ENCODE measurements at places on chromosomes 6 and 20.
A peak's percentile ranks its signal among the peaks of the same experiment; 100 is the strongest.

DNA sequence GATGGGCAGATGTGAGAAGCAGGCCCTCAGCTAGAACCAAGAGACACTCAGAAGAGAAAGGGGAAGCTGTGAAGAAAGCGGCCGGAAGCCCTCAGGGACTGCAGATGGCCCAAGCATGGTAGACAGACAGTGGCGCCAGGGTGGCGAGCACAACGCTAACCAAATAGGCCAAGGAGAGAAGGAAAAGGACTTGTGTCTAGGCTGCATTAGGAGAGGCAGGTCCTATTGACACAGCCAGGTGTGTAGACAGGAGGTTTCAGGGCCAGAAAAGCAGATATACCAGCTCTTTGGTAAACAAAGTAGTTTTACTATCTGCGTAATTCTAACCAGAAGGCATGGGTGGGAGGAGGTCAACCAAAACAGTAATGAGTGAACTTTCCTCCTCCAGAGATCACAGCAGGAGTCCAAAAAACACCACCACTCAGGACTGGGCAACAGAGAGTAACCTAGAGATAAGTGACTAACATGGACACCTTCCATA lies 15.8 kb upstream of the MAP7 start:
- DNase-seq, result peak; percentile 47

- DNase-seq, result no peak
Observed at GRCh38 chr20:18624948-18625347, 37.1 kb downstream of the DTD1 start.

DNA sequence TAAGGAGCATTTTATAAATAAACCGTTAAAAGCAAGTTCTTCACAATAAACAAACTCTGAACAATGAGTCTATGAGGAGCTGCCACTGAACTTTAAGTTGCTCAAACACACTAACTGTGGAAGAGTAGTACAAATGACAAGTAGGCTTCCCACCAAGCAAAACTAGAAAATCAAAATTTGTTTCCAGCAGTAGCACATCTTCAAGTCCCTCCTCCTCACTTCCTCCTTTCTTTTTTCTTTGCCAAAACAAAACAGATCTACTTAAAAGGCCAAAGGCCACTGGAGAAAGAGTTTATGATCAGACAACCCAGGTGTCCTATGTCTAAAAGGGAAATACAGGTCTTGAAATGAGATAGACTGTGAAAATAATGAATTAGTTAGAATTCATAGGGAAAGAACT lies 17.1 kb upstream of the FAM135A start:
- DNase-seq, result no peak

DNA sequence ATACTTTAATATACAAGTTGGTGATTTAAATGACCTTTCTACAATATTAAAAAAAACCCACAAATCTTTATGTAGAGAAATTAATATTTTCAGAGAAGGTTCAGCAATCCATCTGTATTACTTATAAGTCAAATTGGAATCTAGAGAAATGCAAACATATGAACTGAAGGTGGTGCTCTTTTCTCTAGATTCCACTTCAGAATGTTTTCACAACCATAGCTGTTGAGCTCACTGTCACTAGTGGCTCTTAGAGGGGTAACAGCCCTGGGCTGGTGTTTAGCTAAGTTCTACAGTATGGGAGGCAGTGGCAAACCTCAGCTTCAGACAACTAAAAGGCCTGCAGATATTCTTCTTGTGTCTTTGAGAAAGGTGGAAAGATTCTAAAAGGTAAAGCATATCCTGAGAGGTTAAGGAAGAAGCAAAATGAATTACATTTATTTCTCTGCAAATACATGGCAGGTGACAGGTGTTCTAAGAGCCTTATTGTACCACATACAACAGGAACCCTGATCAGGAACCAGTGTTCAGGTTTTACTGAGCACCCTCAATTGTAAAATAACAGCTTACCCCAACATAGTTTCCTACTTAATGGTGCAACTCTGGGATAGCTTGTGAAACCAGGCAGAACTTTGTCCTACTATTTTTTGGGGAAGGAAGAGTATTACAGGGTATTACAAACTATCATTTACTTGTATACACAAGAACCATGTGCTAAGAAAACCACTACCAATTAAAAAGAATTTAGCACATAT lies 56.6 kb upstream of the SAMHD1 start:
- DNase-seq, result peak; percentile 77

Data from suppressor macrophage treated with lipopolysaccharide for 1 hour (primary cell).